ENCODE measurements at places on chromosomes 5 and 9.

DNA sequence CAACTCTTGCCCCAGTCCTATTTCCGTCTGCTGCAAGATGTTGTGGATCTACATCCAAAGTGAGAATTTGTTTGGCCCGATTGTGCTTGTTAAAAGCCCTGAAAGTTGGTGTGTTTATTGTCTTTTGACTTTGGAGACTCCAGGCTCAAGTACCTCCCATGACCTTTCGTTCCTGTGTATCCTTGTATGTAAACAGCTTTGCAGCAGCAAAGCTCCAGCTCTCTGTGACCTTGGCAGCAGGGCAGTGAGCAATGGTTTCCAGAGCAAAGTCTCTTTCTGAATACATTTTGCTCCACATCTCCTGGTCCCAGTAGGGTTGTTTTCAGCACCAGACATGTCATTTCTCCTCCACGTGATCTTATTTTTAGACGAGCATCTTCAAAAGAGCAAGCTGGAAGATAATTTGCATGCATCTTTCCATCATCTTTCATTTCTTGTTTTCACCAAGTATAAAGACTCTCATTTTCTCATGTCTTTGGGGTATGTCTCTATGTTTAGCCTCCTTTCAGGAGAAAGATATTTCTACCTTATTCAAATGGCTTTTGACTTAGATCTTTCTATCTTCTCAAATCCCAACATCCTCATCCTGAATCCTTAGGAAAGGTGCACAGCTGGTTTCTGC, 68.1 kb upstream of the ERCC6L2 start:
- no peak for DNase-seq

DNA sequence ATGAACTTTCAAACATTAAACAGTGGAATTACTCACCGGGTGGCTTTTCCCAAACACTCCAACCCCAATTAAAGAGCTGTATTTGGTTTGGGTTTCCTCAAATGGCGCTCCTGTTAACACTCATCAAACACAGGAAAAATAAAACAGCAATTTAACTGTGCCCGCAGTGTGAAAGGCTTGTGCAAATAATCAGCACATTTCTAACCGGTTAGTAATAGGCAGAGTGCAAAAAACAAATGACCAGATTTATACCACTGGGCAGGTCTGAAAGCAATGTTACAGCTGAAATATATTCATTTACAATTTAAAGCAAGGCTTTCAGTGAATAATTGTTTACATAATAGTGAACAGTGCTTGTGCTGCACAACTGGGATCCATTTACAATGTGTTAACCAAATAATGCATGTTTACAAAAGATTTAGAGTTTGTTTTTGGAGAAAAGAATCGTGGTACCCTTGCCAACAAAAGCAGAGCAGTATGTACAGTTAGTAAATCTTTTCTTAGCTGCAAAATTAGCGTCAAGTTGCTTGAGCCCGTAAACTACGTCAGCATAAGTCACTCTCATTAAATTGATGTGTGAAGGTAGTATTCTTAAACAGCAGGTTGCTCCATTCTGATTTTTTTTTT, 662.9 kb upstream of the ZNF608 start:
- no peak for DNase-seq

- DNase-seq, result no peak
These were observed 54.9 kb downstream of the NUP155 start for GRCh38 chr5:37316027-37316426.

DNA sequence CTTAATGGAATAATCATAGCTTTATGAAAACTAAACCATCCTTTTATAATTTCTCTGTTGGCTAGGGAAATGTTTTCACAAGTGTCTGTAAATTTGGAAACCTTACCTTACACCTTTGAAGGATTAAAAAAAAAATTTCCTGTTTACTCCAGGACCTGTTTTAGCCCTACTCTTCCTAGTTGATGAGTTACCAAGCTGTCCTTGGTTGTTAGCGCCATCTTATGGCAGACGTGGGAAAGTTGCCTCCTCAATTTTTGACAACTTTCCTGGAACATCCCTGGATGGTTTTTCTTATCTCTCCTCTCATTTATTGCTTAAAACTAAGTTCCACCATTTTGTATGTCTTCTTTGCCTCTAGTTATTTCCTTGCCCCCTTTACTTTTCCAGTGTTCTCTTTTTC, 25.7 kb downstream of the ZSWIM6 start:
- DNase-seq, result peak; percentile 45

DNA sequence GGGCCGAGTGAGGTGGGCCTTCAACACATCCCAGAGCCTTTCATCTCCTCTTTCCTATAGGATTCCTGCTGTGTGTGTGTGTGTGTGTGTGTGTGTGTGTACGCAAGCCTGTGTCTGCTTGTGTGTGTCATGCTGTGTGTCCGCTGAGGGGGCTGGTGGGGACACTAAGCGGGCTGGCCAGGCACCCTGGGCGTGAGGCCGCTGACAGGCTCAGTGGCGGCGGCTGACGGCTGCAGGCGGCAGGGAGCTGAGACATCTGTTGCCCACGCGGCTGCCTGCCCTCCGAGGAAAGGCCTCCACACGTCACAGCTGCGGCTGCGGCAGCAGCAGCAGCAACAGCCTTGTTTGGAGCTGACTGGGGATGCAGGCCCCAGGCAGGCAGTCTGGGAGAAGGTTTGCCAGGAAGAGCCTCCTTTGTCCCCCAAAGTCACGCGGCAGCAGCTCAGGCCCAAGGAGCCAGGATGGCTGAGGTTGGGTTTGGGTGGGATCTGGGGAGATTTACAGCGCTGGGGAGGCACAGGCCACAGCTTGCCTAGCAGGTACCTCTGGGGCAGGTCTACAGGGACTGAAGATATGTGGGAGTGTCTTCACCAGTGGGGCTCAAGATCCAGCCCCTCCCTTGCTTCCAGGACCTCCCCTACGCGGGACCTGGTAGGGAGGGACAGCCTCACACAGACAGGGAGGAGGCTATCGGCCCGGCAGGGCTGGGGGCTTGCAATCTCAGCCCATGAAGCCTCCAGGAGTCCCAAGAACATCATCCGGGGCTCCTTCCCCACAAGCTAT, 1.8 kb downstream of the PDLIM4 start:
- DNase-seq, result no peak

GRCh38 chr5:124628721-124629596, 117.5 kb downstream of the ZNF608 start:
- no peak for DNase-seq

DNA sequence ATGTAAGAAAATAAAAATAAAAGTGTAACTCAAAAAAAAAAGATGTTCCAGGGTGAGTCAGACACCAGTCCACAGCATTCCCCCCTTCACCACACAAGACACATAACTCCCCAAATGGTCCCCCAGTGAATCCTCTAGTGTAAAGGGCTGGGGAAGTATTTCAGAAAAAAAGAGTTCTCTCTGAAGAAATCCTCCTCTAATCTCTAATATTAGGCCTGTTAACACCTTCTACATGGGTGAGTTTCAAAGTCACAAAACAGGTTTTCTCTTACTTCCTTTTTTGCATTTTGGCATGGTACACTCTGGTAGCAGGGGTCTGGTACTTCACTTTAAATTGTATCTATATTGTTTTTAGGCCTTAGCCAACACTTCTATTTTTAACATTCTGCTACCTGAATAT, 28.2 kb downstream of the RNF145 start:
- DNase-seq, result peak; percentile 27

DNA sequence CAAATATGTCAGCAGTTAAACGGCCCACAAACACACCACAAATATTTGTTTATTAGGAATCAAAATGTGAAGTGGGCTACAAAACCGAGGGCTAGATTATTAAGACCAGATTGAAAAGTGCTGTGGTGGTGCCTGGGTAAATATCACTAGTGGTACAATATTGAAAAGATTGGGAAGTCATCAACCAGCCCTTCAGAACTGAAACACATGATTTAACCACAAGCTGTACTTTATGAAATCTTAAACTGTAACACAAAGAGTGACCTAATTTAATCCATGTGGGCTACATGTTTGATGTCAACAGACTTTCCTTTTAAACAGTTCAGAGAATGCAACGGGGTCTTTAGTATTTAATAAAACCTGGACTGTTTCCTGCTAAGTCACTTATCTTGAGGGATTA, 182.3 kb downstream of the SPATA31D1 start:
- DNase-seq, result no peak

GRCh38 chr9:91138760-91139159, 223.0 kb downstream of the AUH start:
- DNase-seq, result no peak

DNA sequence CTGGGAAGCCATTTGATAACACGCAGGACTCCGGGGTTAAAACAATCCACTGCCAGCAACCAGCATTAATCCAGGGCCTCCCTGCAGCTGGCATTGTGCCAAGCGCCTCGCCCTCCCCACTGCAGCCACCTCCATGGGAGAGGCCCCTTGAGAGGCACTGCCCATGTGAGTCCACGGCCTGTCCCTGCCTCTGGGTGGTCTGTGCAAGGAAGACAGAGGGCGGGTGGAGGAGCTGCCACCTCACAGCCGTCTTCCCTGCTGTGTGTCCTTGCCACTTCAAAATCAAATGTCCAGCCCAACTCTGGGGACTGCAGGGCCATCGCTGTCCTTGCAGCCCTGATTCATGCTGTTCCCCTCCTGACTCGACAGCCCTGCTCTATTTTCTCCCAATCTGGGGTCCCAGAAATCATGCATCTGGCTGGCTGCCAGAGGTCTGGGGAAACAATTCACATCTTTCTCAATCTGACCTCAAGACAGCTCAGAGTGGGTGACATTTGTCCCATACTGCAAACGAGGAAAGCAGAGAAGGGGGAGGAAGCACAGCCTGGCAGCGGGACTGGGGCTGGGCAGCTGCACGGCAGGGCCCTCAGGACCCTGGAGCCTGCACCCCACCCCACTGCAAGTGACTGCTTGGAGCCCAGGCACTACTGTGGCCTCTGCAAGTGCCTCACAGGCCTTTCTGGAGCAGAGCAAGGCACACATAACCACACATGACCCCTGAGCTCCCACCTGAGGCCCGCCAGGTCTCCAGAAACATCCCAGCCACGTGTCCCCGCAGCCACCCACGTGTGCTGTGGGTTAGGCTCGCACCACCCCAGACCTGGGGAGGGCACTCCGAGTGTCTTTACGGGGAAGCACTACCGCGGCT, 15.7 kb downstream of the BRD3OS start:
- DNase-seq, result no peak

- DNase-seq, result no peak
These were observed 88.3 kb upstream of the MSX2 start for GRCh38 chr5:174636094-174636493.

DNA sequence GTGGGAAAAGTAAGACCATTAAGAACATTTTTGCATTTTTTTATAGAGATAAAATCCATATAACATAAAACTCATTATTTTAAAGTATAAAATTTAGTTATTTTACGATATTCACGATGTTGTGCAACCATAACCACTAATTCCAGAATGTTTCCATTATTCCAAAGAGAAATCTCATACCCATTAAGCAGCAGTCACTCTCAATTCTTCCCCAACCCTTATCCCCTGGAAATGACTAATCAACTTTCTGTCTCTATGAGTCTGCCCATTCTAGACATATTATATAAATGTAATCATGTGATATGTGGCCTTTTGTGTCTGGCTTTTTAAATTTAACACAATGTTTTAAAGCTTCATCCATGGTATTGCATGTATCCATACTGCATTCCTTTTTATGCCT, 115.6 kb upstream of the ADAMTSL1 start:
- DNase-seq, result no peak

- DNase-seq, result no peak
These were observed 1931.0 kb downstream of the EFNA5 start for GRCh38 chr5:105739732-105740131.

- no peak for DNase-seq
These were observed 1.5 kb downstream of the THG1L start for GRCh38 chr5:157732596-157733262.

DNA sequence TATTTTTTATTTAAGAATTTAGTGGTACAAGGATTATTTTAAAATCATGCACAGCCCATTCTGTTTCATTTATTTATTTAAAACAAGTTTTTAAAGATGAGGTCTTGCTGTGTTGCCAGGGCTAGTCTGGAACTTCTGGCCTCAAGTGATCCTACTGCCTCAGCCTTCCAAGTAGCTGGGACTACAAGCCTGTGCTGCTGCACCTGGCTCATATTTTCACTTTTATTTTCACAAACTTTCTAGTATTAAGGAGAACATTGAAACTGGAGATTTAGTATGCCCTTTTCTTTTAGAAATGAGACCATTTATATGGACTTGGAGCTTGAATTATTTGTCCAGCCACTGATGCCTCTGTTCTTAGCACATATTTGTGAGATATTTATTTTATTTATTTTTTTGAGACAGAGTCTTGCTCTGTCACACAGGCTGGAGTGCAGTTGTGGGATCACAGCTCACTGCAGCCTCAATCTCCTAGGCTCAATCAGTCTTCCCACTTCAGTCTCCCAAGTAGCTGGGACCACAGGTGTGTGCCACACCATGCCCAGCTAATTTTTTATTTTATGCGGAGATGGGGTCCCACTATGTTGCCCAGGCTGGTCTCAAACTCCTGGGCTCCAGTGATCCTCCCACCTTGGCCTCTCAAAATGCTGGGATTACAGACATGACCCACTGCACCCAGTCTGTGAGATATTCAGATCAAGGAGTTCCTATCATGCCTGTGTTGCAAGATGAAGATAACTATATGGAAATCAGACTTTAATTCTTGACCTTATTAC, 7.4 kb downstream of the DMXL1 start:
- DNase-seq, result no peak

All from natural killer cell (primary cell).